ENCODE measurements at places on chromosomes 11 and 22.
A peak's percentile ranks its signal among the peaks of the same experiment; 100 is the strongest.

GRCh38 chr22:42985531-42985905 is 29.4 kb downstream of the PACSIN2 start:
- DNase-seq, result no peak

DNA sequence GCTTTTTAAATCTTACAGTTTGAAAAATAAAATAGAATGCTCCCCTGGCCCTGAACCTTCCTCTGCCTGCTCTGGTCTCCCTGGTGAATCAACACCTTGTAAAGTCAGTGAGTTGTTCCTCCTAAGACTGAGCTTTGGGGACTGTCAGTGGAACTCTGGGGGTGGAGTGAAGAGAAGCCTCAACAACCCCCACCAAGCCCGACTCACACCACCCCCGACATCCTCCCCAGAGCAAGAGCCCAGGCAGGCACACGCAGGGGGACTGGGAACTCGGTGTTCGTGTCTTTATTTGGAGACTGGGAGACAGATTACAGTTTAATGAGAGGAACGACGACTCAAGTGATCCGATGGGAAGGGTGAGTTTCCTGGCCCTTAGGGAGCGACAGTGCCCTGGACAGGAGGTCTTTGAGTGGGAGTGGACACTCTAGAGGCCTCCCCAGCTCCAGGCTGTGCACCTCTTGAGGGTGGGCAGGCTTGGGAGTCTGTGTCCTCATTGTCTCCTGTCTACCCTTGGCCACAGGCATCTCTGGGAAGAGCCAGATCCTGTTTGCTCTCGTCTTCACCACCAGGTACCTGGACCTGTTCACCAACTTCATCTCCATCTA is 6.2 kb downstream of the KDELR3 start:
- DNase-seq, result no peak

DNA sequence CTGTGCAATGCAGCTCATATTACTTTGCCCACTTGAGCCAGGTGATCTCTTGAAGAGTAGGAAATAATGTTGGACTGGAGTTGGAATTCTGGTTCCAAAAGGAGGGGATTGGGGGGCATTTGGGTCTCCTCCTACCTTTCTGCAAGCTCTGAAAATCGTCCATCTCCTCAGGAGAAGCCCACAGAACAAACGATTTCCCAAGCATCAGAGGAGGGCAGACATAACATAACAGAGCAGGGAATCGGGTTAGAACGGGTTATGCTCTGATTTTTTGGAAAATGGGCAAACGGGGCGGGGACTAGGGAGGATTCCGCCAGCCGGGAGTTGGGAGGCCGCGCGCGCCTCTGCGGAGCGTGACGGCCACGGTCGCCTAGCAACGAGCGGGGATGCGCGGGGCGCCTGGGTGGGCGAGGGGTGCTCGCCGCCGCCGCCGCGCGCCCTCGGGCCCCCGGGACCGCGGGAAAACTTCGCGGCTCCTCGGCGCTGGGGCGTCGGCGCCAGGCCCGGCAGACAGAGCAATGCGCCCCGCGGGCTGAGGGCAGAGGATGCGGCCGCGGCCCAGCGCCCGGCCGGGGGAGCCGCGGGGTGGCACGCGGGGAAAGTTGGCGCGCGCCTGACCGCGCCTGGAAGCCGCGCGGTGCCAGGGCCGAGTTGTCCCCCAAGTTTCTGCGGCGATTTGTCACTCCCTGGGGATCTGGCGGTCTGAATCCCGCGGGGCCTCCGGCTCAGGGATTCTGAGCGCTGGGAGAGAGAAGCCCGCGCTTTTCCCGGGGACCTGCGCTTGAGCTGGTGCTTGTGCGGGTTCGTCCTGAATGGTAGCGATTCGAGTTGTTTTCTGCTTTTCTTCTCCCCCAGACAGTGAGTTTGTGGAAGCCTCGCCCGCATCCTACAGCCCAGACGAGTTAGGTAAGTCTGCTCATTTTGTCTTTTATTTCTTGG is 27.8 kb upstream of the AMOTL1 start:
- peak; percentile 26 for DNase-seq

DNA sequence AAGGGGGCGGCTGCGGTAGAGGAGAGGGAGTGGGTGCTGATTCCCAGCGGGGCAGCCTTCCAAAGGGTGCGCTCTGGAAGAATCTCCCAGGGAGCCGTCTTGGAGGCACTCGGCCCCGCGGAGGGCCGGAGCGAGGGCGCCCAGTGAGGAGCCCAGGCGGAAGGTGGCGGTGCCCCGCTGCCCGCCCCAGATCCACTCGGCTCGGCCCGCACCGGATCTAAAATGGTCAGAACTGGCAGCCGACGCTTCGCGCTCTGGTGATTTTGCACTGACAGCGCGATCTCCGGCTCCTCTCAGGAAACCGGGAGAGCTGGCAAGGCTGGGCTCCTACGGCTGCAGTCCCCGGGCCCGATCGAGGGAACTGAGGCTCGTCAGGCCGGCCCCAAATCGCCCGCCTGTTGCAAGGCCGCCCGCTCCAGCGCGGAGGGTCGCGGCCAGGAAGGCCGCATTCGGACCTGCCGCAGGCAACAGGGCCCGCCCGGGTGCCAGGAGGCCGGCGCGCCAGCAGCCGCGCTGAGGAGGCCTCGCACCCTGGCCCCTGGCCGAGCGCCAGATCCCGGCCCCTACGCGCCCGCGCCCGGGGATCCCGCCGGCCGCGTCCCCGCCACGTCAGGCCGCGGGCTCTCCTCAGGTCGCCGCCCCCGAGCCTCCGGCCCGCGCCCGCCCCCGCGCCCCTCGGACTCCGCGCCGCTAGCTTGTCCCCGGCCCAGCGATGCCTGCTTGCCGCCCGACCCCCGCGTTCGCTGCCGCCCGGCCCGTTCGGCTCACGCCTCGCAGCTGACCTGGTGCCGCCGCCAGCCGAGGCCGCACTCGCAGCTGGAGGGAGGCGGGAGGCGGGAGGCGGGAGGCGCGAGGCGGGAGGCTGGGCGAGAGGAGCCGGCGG is at the start of gene KLHL22:
TSS of gene KLHL22 (minus strand) at position 818 of the 883 bp plus-strand sequence. CDS start 6,584 bp downstream, outside the sequence.
- no peak for DNase-seq

DNA sequence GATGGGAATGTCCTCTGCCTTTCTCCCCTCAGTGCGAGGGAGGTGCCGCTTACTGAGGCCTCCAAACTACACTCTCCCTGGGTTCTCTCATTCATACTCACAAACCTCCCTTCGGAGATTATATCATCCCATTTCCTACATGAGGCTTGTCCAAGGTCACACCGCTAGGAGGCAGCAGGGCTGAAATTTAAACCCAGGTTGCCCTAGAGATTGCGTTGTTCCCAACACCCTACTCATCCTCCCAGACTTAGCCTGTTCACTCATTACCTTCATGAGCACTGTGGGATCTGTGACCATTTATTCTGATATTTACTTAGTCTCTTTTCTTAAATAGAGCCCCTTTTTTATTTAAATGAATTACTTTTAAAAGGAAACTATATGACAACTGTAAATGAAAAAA is 31.1 kb downstream of the SDHAF2 start:
- DNase-seq, result no peak

- peak; percentile 39 for DNase-seq
Observed at GRCh38 chr11:9313648-9314290, 624 bp downstream of the TMEM41B start.

DNA sequence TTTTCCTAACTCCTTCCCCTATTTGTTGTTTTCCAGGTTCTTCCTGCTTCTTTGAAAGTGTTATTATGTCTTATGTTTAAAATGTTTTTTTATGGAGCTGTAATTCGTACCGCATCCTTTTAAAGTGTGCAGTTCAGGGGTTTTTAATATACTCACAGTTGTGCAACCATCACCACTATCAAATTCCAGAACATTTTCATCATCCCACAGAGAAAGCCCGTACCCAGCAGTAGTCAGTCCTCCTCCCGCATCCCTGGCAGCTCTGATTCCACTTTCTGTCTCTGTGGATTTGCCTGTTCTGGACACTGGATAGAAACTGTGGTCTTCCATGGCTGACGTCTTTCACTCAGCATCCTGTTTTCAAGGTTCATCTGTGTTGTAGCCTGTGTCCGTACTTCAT is 73.7 kb downstream of the JAM3 start:
- no peak for DNase-seq

- DNase-seq, result no peak
Observed at GRCh38 chr11:93500759-93501158, 42.4 kb downstream of the SMCO4 start.

DNA sequence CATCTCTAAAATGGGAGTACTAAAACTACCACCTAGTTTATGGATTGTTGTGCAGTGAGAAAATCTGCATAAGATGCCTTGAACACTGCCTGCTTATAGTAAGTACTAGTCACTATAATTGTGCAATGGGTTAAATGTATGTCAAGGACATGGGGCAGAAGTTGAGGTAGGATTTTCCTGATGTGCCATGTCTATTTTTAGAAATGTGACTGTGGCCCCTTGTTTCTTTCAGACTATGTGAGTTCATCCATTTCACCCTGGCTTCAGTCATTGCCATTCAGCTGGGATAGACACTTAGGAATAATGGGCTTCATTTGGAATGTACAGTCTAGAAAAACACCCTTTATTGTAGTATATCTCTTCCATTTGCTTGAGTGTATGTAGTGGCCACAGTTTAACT is 51.4 kb downstream of the BDNF start:
- DNase-seq, result no peak

DNA sequence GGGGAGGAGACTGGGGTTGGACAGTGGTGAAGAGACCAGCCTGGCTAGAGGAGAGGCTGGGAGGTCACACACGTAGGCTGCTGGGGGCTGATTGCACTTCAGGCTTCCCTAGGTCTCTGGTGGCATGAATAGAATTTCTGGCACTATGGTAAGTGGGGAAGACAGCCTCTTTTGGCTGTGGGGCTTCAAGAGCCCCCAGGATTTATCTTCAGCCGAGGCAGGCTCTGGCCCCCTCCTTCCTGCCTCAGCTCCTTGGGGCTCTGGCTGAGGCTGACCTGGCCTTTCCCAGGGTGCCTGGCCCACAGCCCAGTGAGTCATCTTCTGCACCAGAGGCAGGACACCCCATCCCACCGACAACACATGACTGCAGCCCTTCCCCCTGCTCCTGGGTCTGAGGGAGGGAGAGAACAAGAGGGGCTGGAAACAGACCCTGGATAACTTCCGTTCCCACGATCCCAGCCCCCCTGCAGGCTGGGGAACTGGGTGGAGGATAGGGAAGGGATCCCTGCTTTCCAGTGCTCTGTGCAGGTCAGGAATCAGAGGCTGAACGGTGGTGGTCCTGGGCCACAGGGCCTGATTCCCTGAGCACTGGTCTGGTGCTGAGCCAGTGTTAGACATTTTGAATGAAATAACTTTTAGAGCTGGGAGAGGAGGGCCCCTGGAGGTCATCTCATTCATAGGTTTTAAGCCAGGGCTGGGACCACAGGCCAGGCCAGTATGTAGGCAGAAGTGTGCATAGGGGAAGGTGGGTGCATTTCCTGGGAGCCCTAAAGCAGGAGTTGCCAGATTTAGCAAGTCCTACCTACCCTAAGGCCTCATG is 26.5 kb downstream of the ARHGEF17 start:
- peak; percentile 94 for DNase-seq

DNA sequence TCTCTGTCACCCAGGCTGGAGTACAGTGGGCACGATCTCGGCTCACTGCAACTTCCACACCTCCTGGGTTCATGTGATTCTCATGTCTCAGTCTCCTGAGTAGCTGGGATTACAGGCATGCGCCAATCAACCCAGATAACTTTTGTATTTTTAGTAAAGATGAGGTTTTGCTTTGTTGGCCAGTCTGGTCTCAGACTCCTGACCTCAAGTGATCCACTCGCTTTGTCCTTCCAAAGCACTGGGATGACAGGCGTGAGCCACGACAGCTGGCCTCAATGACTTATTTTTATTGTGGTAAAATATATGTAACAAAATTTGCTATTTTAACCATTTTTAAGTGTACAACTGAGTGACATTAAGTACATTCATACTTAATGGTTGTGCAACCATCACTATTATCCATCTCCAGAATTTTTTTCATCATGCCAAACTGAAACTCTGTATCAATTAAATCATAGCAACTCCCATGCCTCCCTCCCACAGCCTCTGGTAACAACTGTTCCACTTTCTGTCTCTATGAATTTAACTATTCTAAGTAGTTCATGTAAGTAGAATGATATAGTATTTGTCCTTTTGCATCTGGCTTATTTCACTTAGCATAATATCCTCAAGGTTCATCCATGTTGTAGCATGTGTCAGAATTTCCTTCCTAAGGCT is 50.7 kb upstream of the CWF19L2 start:
- DNase-seq, result no peak

DNA sequence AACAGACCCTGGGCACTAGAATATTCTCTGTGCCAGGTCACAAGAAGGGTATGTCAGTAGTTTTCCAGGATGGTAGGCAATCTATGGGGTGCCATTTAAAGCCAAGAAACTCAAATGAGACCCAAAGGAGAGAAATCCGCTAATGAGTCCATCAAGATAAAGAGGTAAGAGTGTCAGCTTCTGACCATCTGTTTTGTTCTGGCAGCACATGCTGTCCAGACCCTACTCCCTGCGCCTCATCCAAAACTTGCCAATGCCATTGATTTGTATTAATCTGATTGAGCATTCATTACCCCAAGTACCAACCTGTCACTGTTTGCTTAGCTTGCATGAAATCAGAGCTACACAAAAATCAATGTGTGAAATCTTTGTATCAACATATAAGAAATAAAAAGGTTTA is 229.0 kb downstream of the BLID start:
- no peak for DNase-seq

- DNase-seq, result no peak
Observed at GRCh38 chr22:45600790-45601730, 70.6 kb upstream of the ATXN10 start.

- no peak for DNase-seq
Observed at GRCh38 chr11:69461272-69461962, 20.0 kb upstream of the LINC01488 start.

- peak; percentile 63 for DNase-seq
Observed at GRCh38 chr11:789943-790342, at the start of gene CEND1. CEND1 (minus strand) TSS chr11:790090; CDS start chr11:788576, 1,514 bp downstream.

- no peak for DNase-seq
Observed at GRCh38 chr22:29029202-29030000, 32.2 kb downstream of the C22orf31 start.

GRCh38 chr11:36093548-36093947 is 149.7 kb downstream of the LDLRAD3 start:
- DNase-seq, result no peak

DNA sequence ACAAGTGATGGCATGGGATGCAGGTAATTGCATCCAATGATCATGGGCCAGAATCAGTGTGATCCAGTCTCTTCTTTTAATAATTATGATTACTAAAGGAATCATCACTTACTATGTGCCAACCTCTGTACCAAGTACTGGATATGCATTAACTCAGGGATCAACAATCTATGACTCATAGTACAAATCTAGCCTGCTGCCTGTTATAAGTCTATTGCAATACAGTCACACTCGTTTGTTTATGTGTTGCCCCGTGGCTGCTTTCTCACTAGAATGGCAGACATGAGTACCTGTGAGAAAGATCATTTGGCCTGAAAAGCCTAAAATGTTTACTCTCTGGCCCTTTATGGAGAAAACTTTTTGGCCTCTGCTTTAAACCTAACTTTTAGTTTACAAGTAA is 45.0 kb downstream of the OR6Q1 start:
- no peak for DNase-seq

DNA sequence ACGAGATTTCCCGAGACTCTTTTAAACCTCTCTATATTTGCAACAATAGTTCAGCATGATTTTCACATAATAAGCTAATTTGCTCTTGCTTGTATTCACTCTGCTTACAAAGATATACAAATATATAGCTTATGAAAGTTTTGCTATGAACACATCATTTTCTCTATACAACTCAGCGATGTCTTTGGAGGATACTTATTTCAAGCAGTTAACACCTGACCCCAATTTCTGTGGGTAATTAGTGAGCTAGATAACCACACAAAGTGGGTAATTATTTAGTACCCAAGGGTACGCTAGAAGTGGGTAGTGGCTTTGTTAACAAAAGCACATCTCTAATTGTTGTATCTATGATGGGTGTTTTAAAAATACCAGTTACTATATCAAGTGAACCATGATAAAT is 12.3 kb downstream of the BLID start:
- DNase-seq, result no peak

GRCh38 chr11:20672575-20672974 is 3.2 kb downstream of the NELL1 start:
- no peak for DNase-seq

Data from foreskin fibroblast (primary cell).